ENCODE measurements at places on chromosomes 11 and 22.

GRCh38 chr22:24186892-24187670 is 5.8 kb downstream of the SUSD2 start:
- ATAC-seq: no peak

- ATAC-seq: no peak
Observed at GRCh38 chr11:109306322-109306721, 115.7 kb upstream of the C11orf87 start.

- no peak for ATAC-seq
Observed at GRCh38 chr22:21098099-21098671, 52.4 kb downstream of the LRRC74B start.

DNA sequence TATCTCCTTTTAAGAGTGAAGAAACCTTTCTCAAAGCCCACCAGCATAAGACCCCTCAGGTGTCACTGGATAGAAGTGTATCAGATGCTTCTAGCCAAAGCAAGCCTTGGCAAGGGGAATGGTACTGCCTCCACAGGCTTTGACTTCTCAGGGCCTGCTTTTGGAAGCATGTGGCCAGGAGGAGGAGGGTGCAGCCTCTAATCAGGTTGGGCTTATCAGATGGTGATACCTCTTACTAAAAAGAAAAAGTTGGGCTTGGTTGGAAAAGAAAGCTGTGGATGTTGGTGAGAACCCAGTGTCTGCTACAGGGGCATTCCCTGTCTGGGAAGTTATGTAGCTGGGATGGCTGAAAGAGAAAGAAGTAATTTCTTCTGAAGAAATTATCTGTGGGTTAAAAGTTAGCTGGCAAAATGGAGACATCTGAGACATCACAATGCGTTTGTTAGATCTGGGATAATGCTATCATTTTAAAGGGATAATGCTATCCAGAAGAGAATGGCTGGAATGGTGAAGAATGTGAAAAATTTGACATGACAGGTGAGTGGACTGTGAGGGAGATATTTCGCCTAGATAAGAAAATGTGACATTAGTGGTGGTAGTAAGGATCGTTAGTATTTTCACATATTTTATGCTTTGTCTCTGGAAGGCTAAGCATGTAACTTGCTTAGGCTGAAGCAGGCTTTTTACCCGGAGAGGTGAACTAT is 7.2 kb downstream of the APLP2 start:
- no peak for ATAC-seq

All from activated CD4-positive, CD25-positive, alpha-beta regulatory T cell treated with anti-CD3 and anti-CD28 coated beads, Interleukin-2, amount 50 U/mL, for 24 hours (primary cell).